Endothelial cell of umbilical vein (primary cell): ENCODE measurements at places on chromosomes 1 and 21. TPM values are rescaled to one million over a fixed set of nuclear protein-coding genes. Genes with fewer than 3 reads are reported as not detected.
A peak's percentile ranks its signal among the peaks of the same experiment; 100 is the strongest.

KLHL21 gene
- total RNA-seq: 19.2 and 22.4 TPM in 2 replicates

KRTAP11-1 gene
- total RNA-seq: not detected in 2 replicates

MDM4 gene
- 49.6 and 67.0 TPM in 2 replicates for total RNA-seq

FAM72C gene
- total RNA-seq: 2.8 and 3.6 TPM in 2 replicates

GRCh38 chr1:199029401-199029800 is 390.6 kb downstream of the PTPRC start:
- no peak for DNase-seq

- DNase-seq: no peak
Measured at GRCh38 chr1:60809204-60809980, 273.0 kb upstream of the NFIA start.

DNA sequence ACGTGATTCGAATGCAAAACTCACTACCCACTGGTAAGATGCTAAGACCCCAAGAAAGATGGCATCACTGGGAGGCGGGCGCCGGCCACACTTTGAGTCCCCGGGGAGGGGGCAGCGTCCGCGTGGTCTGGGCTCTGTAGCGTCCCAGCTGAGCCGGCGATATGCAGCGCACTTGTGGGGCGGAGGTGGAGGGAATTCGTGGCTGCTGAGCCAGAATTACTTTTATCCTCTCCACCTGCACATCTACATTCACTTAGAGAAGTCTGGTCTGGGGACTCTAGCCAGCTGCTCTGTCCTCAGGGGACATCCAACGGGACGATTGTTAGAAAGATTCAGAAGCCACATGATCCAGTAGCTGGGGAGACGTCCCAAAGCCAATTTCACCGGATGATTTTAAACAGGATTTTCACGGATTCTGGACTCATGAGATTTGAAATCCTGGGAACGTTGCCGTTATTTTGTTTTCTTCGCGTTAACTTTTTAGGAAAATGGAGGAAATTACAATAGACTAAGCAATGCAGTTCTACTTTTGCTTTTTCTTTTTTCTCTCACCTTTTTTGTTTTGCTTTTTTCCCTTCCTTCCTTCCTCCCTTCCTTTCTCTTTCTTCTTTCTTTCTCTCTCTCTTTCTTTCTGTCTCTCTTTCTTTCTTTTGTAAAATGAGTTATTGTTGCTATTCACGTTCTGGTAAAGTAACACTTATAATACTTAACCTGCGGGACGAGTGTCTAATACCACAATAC is 1.3 kb downstream of the JAM2 start:
- peak; percentile 6 for DNase-seq

GRCh38 chr1:187167555-187167954 is 338.8 kb downstream of the PLA2G4A start:
- DNase-seq: no peak

DNA sequence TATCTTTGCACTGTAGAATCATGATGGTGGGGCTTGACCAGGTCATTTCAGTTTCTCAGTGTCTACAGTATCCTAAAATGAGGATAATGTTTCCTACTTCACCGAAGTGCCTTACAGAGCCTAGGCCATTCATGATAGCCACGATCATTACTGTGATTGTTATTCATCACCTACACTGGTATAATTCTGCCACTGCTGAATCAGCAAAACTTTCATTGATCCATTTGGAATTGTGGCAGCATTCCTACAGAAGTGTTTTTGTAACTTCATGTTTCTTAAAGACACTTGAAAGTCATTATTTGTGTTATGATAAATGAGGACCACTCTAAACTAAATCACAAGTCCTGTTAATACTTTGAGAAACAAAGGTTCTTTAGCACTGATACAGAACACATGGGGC is 6.0 kb upstream of the PLPPR5 start:
- no peak for DNase-seq

DNA sequence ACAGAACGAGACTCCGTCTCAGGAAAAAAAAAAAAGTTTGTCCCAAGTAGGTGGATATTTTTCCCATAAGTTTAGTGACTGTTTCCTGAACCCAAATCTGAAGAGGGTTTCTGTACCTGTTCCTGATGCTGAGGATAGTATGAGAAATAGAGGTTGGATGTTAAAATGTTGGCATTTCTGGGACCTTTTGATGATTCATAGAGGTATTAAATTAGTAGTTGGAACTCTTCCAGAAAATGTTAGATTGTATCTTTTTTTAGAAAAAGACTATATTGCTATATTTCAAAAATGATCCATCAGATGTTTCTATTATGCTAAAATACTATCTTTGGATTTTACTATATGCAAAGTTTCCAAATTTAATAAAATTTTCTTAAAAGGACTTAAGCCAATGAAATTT is 2.9 kb upstream of the CENPL start:
- DNase-seq: no peak

GRCh38 chr1:211756471-211757020 is 74.0 kb downstream of the LPGAT1 start:
- DNase-seq: no peak
